ENCODE measurements at places on chromosomes 3 and 15. TPM values are rescaled to one million over a fixed set of nuclear protein-coding genes. Genes with fewer than 3 reads are reported as not detected.

DNA sequence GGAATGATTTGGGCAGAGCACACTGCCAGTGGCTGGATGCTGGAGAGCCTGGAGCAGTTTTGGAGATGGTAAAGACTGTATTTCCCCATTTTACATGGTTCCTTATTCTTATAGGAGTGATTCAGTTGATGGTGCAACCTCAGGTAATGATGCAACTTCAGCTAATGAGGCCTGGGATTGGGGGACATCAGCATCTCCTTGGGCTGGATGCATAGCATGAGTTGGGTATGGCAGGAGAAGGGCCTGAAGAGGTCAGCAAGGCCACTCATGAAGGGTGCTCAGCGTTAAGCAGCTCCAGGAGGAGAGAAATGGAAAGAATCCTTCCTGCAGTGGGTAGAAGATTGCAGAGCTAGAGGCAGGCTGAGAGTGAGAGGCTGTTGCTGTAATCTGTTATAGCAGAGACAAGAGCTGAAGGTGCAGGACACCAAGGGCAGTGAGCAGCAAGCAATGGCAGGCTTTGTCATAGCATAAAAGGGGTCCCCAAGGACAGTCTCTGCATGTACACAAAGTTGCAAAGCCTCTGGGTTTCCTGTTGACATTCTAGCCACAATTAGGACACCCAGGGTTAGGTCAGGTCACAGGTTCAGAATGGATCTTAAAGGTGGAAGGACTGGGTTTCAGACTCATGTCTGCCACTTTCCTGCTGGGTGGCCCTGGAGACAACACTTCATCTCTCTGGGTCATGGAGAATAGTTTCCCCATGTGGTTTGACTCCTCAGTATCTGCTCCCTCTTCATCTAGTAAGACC is 29.5 kb upstream of the SNRK start:
- DNase-seq: no peak
- H3K27ac ChIP-seq: no peak overlapping the region
- H3K4me3 ChIP-seq: no peak overlapping the region
- H3K4me1 ChIP-seq: no peaks in the 10 kb centered on the region
- H3K27me3 ChIP-seq: no peaks in the 10 kb centered on the region

GRCh38 chr15:101148881-101149664 is 102.8 kb downstream of the CHSY1 start:
- H3K27ac ChIP-seq: no peak overlapping the region
- no peaks in the 10 kb centered on the region for H3K36me3 ChIP-seq
- no peaks in the 10 kb centered on the region for H3K27me3 ChIP-seq
- no peak overlapping the region for H3K4me3 ChIP-seq
- H3K4me1 ChIP-seq: 0 out of 2 replicates have a peak, but pooled peaks cover 5% of the 10 kb centered on the region

- H3K4me3 ChIP-seq: no peak overlapping the region
- peaks cover 29% of the 10 kb centered on the region for H3K4me1 ChIP-seq
- no peak for DNase-seq
- no peaks in the 10 kb centered on the region for H3K27me3 ChIP-seq
Measured at GRCh38 chr3:136950623-136951022, 7.2 kb upstream of the IL20RB start.

GRCh38 chr15:52658955-52659354 is 20.2 kb downstream of the ATOSA start:
- H3K4me1 ChIP-seq: no peaks in the 10 kb centered on the region
- no peak overlapping the region for H3K27ac ChIP-seq
- no peaks in the 10 kb centered on the region for H3K27me3 ChIP-seq
- H3K36me3 ChIP-seq: no peaks in the 10 kb centered on the region

- H3K4me3 ChIP-seq: no peak overlapping the region
- H3K4me1 ChIP-seq: no peaks in the 10 kb centered on the region
- no peaks in the 10 kb centered on the region for H3K27me3 ChIP-seq
- DNase-seq: no peak
- no peak overlapping the region for H3K27ac ChIP-seq
- no peaks in the 10 kb centered on the region for H3K36me3 ChIP-seq
Measured at GRCh38 chr15:36731025-36731424, 151.6 kb downstream of the CDIN1 start.

DNA sequence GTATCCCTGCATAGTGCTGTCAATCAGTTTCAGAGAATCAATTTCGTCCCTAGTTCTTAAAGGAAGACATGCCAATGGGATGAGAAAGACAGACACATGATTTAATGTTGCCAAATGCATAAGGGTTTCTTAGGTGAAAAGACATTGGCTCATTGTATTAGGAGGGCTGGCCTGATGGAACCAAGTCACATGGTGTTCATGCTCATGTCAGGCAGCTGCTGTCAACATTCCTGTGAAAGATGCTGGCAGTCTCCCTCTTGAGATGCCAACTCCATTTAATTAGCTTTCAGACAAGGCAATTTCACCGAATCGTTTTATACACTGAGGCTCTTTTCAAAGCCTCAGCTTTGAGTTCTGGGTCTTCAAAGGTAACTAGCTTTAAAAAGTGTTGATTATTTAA is 16.1 kb upstream of the IL1RAP start:
- H3K27ac ChIP-seq: no peak overlapping the region
- no peaks in the 10 kb centered on the region for H3K36me3 ChIP-seq
- H3K4me1 ChIP-seq: no peaks in the 10 kb centered on the region
- no peak for DNase-seq
- H3K27me3 ChIP-seq: no peaks in the 10 kb centered on the region

DNA sequence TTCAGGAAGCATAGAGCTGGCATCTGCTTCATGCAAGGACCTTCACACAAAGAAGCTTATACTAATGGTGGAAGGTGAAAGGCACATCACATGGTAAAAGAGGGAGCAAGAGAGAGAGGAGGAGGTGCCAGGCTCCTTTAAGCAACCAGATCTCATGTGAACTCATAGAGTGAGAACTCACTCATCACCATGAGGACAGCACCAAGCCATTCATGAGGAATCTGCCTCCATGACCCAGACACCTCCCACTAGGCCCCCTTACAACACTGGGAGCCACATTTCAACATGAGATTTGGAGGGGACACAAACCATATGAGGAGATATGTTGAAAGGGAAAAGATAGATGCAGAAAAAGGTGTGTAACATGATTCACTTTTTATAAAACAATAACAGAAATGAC is 48.4 kb upstream of the TLE3 start:
- no peak for DNase-seq
- H3K27me3 ChIP-seq: no peaks in the 10 kb centered on the region
- H3K36me3 ChIP-seq: no peaks in the 10 kb centered on the region
- no peak overlapping the region for H3K27ac ChIP-seq
- H3K4me3 ChIP-seq: no peak overlapping the region

GRCh38 chr3:89562373-89562772 is 455.0 kb downstream of the EPHA3 start:
- no peaks in the 10 kb centered on the region for H3K36me3 ChIP-seq
- no peak for DNase-seq
- no peak overlapping the region for H3K27ac ChIP-seq
- H3K4me3 ChIP-seq: no peak overlapping the region

The DUOXA1 gene
- total RNA-seq: not detected

The HYAL1 gene
- total RNA-seq: 2.3 TPM

The TYRO3 gene
- total RNA-seq: 118 TPM

The PLXNB1 gene
- 149 TPM for total RNA-seq

The SLC28A2 gene
- 0.11 TPM for total RNA-seq

The SLC22A14 gene
- 0.14 TPM for total RNA-seq

The BCHE gene
- not detected for total RNA-seq

The CHRM5 gene
- not detected for total RNA-seq
